Bronchus fibroblast of lung (primary cell): ENCODE measurements at places on chromosomes 16 and 17. TPM values are rescaled to one million over a fixed set of nuclear protein-coding genes. Genes with fewer than 3 reads are reported as not detected.

WNT9B gene
- not detected in 2 replicates for total RNA-seq

GP1BA gene
- not detected in 2 replicates for total RNA-seq

HS3ST3A1 gene
- total RNA-seq, result 20.5 and 21.6 TPM in 2 replicates

E4F1 gene
- 22.9 and 25.2 TPM in 2 replicates for total RNA-seq

VTN gene
- under 0.01 TPM in 1 of 2 replicates, not detected in the other for total RNA-seq

ADAD2 gene
- total RNA-seq, result not detected in 2 replicates

CX3CL1 gene
- total RNA-seq, result 0.17 TPM in 1 of 2 replicates, not detected in the other

CCT6B gene
- 0.15 and 0.17 TPM in 2 replicates for total RNA-seq

STARD3 gene
- total RNA-seq, result 39.1 and 40.9 TPM in 2 replicates

PLLP gene
- total RNA-seq, result 0.15 TPM in 1 of 2 replicates, not detected in the other

TLCD1 gene
- total RNA-seq, result 16.8 and 20.0 TPM in 2 replicates

CDRT15L2 gene
- total RNA-seq, result not detected in 2 replicates

TMEM98 gene
- total RNA-seq, result 115 and 139 TPM in 2 replicates
